ENCODE measurements at places on chromosomes 1 and 21.

- DNase-seq: no peak
These were observed 70.4 kb downstream of the VAV3 start for GRCh38 chr1:107894605-107895004.

DNA sequence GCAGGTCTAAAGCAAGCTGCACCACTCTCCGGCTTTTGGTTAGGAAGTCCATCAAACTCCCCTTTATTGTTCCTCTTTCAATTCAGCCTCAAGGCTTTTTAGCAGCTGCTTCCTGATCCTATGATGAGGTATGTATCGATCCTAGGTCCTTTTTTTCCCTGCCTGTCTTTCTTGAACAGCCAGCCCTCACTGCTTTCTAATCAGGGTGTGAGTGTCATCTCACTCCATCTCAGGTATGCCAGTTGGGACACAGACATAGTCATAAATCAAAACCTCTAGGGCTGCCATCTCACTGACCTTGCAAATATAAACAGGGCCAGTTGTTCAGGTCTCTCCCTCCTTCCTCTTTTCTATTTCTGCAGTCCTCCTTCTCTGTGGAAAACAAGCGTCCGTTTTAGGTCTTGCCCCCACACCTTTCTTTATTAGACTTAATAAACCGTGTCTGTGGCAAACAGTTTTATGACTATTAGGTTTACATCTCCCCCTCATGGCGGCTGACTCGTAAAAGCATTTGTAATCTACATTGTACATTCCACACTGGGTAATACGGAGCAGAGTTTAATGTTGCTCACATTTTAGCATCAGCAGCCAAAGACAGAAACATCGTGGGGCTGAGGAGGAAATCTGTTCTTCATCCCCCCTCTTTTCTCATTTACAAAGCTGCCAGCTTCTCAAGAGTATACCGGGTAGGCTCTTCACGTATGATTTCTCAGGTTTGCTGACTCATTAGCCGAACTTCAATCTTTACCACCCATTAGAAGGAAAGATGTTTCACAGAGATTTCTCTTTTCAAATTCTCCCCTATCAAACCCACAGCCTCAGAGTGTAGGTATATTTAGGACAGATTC, 11.6 kb downstream of the STYXL2 start:
- DNase-seq: no peak

- no peak for DNase-seq
These were observed 73.4 kb downstream of the UCK2 start for GRCh38 chr1:165900576-165901380.

DNA sequence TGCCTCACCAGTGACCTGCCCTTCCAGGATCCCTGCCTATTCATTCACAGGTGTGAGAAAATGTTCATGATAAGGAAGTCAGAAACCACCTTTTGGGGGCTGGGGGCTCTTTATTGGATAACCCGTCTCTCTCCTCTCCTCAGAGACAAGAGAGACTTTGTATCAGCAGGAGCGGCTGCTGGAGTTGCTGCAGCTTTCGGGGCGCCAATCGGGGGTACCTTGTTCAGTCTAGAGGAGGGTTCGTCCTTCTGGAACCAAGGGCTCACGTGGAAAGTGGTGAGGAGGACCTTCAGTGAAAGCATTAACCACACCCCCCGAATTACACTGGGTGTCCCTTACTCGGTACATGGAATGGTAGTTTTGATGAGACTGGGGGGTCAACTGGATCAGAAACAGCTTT, 20.6 kb downstream of the NPPA start:
- no peak for DNase-seq

DNA sequence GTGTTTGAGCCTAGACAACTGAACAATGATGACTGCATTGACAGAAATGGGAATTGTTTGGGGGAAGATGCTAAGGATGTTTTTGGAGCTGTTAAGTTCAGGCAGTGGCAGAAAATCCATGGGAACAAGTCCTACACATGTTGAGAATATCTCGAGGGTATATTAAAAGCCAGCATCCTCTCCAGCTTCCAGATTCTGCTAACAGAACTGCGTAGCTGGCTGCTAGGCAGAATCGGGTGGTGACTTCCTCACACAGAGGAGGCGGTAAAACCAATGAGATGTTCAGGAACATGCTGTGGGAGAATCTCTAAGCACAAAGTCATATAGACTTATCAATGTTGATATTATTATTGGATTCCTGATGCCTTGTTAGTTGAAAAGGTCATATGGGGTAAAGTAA, 14.8 kb downstream of the FAM163A start:
- no peak for DNase-seq

DNA sequence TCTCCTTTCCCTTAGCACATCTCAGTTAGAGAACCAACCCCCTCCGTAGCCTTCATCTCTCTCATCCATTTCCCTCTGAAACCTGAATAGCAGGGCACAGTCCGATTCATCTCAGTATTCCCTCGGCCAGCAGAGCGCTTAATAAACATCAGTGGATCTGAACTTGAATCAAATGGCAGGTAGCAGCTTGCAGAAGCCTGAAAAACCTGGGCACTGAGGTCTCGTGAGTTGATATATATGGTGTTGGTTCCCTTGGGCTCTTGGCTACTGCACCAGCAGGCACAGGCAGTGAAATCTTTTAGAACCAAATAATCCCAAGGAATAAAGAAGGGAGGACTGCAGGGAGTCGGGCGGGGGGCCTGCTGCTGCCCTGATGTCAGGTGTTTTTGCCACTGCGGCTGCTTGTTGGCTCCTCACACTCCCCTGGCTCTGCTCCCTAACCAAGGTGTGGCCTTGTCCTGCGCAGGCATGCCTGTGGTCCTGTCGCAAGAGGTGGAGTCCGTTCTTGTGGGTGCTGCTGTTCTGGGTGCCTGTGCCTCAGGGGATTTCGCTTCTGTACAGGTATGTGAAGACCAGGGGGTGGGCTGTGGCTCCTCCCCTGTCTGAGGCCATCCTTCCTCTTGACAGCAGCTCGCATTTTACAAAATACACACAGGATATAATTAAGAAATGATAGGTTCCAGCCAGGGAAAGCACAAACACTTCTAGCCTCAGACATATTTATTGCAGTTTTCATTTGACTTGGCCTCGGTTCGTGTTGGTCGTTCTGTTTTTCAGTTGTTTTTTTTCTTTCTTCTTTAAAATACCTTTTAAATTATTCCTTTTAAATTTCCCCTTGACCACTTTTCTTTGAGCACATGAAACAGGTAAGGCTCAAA, 140.9 kb upstream of the HOOK1 start:
- DNase-seq: no peak

DNA sequence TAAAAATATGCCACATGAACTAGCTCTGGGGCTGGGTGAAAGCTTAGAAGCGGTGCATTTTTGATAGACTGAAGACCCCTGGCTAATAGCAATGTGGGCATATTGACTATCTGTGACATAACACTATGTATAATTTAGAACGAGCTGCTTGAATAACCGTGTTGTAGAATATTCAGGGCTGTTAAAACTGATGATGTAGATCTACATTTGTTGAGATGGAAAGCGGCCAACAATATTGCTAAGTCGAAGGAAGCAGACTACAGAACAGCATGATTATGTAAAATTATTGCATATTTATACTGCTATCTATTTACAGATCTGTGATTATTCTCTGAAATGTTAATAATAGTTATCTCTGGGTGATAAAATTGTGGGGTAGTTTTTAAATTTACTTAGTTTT, 41.1 kb upstream of the BCL10 start:
- no peak for DNase-seq

- no peak for DNase-seq
These were observed 8.1 kb downstream of the FOXD3 start for GRCh38 chr1:63330331-63330916.

- no peak for DNase-seq
These were observed 2032.3 kb downstream of the MRPL39 start for GRCh38 chr21:23574932-23575331.
